Substantia nigra (tissue), 51 donors: ENCODE measurements at places on chromosomes 4 and X.

- no peak for DNase-seq
Observed at GRCh38 chrX:119655125-119655524, 37.8 kb downstream of the SEPTIN6 start.

- DNase-seq, result no peak
Observed at GRCh38 chr4:187364851-187365250, 630.7 kb upstream of the ZFP42 start.

DNA sequence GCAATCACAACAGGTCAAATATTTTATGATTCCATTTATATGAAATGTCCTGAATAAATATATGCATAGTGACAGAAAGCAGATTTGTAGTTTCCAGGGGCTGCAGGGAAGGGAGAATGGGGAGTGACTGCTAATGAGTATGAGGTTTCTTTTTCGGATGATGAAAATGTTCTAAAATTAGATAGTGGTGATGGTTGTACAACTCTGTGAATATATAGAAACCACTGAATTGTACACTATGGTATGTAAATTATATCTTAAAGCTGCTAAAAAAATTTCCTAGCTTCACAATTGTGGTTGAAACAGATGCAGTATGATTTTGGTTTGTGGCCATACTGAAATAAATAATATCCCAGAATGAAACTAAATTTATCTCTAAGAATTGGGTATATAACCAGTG, 12.9 kb upstream of the IL2 start:
- no peak for DNase-seq

- no peak for DNase-seq
Observed at GRCh38 chrX:103376979-103377324, 614 bp downstream of the BEX3 start.
